NCI-H1436 (cell line): ENCODE measurements at places on chromosomes 7 and 10.

- DNase-seq, result no peak
Measured at GRCh38 chr7:101094791-101095375, 9.6 kb downstream of the TRIM56 start.

DNA sequence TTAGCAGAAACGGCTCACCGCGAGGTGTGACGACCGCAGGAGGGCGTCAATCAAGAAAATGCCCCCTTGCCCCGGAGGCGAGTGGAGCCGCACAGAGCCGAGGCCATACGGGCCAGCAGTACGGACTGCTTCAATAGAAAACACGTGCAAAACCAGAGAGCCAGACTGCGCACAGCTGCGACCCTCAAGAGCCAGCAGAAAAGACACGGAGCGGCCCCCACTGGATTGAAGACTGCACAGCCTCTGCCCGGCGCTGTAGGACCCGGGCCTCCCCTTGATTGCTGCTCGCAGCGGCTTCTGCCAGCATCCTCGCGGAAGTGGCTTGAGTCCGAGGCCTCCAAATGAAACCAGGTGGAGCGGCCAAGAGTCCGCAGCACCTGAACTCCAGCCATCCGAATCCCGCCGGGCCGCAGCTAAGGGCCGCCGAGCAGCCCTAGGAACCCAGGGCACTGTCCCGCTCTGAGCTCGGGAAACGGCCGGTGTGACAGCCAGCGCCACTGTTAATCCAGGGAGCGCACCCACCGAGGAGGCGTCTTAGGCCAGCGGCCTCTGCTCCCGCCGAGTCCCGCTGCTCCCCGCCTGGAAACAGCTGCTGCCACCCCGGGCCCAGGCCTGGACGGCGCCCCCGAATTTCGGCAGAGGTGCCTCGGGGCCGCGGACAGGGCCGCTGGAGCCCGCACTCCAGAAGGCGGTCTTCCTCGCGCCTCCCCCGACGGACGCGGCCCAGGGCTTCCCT is 660 bp upstream of the HHEX start:
- no peak for DNase-seq

GRCh38 chr7:36422072-36422471 is 32.4 kb downstream of the ANLN start:
- no peak for DNase-seq

DNA sequence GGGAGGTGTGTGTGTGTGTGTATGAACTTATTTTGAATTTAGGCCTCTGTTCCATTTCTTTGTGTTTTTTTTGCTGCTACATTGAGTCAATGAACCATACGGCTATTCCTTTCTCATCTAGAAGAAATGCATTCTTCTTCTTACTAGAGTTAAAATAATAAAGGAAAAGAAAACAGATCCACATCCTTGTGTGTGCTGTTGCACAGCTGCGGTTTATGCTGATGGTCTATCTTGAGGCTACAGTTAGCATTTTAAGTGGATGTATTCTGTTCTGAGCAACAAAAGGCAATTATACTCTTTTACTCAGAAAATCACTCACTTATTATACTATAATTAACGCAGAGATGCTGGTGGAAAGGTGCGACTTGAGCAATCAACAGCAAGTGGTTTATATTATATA is 615.0 kb upstream of the MBL2 start:
- no peak for DNase-seq

DNA sequence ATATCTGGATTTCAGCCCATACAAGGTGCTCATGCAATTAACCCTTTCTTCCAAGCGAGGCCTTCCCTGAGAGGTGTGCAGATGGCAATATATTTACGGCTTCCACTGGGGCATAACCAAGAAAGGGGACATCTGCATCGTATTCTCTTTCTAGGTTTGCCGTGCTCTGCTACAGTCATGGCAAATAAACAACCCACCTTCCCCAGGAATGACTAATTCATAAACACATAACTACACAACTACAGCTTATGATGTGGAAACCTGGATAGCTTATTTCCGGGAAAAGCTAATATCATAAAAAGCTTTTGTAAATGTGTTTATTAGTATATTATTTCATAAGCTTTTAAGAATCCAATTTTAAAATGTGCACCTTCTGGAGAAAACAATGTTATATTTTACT is 120.0 kb downstream of the CAMK1D start:
- no peak for DNase-seq

GRCh38 chr10:96168546-96168945 is 38.4 kb downstream of the ZNF518A start:
- DNase-seq, result no peak

DNA sequence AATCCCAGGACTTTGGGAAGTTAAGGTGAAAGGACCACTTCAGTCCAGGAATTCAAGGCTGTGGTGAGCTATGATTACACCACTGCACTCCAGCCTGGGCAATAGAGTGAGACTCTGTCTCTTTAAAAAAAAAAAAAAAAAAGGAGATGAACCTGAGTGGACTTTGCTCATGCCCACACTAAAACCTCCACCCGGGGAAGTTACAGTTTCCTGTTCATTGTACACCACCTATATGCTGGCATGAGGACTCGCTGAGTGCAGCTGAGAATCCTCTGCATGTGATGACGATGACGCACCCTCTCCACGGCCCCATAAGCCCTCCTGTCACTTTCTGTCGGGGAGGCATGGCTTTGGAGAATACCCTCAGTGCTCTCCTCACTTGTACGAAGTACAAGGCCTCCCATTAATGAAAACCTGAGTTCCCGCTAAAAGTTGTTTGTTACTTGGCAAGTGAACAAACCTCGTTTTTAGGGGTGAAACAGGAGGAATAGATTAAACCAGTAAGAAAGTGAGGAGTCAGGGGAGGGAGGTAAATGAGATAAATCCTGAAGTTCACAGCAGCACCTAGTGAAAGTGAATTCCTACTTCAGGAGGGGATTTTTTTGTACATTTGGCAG is 15.9 kb downstream of the TMEM176B start:
- no peak for DNase-seq

DNA sequence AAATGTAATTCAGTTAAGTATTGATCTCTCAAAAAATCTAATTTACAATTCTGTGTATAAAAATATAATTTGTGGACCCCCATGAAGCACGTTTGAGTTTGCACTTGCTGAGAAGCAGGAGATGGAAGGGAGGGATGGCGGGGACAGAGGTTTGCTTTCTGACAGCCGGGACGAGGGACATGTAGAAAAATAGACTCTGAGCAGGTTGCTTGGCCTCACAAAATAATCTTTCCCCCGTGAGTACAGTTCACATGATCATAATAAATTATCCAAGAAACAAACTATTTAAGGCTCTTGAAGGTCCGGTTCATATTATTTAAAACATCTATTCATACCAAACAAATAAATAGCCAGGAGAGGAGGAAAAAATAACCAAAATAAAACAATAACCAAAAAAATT is 10.0 kb downstream of the SHH start:
- no peak for DNase-seq

GRCh38 chr7:128017862-128018845 is 13.1 kb downstream of the LRRC4 start:
- no peak for DNase-seq

DNA sequence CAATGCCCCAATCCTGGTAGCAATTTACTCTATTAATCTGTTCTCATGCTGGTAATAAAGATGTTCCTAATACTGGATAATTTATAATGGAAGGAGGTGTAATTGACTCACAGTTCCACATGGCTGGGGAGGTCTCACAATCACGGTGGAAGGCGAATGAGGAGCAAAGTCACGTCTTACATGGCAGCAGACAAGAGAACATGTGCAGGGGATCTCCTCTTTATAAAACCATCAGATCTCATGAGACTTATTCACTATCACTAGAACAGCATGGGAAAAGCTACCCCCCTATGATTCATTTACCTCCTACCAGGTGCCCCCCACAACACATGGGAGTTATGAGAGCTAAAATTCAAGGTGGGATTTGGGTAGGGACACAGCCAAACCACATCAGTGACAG is 872.2 kb downstream of the ANKRD7 start:
- DNase-seq, result no peak

DNA sequence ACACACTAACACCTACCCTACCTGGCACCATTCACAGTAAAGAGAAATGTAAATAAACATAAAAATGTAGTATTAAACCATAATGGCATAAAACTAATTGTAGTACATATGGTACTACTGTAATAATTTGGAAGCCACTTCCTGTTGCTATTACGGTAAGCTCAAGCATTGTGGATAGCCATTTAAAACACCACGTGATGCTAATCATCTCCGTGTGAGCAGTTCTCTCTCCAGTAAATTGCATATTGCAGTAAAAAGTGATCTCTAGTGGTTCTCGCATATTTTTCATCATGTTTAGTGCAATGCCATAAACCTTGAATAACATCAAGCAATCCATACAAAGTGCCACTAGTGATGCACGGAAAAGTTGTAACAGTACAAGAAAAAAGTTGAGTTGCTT is 75.4 kb downstream of the CFTR start:
- DNase-seq, result no peak

DNA sequence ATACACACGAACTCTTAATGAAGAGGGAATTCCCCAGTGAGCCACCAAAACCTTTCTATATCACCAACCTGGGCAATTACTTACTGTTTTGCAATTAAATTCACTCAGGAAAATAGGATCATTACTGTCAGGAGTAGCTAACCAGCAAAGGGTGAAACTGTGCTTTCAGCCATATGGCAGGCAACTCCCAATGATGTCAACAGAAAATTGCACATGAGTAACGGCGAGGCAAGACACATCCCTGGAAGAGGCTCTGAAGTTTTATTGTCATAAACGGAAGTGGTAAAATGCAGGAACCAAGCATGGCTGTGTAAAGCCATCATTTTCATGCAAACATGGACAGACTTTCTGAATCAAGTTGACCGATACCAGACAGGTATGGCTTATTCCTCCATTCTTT is 548.9 kb upstream of the AUTS2 start:
- no peak for DNase-seq

DNA sequence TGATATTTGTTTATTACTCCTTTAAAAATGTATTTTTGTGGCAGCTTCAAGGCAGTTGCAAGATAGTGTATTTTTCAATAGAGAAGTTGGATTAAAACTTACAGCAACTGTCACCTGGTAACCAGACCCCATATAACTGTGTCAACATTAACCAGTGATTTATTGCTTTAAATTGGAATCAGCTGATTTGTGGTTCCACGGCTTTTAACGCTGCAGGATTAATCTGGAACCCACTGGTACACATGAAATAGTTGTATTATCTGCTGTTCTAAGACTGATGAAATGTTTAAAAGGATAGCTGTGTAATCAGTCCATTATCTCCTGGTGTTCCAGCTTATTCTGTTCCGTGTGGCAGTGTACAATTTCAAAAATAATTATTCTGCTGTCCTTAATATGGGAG is 180.2 kb downstream of the CELF2 start:
- DNase-seq, result no peak

GRCh38 chr10:25508112-25508815 is 333.5 kb downstream of the GPR158 start:
- DNase-seq, result no peak

- no peak for DNase-seq
Measured at GRCh38 chr7:86925221-86925620, 134.2 kb downstream of the ELAPOR2 start.

DNA sequence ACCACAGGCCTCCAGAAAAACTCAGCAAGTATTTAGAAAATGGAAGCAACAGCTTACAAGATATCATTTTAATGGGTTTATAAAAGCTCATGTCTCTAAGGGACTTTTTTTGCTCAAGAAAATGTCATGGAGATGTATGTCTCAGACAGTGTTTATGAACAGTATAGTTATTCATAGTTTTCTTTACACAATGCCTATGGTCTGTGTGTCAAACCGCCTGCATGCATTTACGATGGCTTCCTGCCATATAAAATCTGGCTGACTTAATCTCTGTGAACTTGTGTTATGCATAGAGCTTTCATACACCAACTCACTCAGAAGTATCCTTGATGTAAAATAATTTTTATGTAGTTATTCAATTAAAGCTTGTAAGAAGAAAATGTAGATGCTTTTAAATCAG is 1314.2 kb upstream of the LRRTM3 start:
- no peak for DNase-seq

- DNase-seq, result peak; percentile 22
Measured at GRCh38 chr10:90787393-90788198, 70.2 kb downstream of the HTR7 start.

DNA sequence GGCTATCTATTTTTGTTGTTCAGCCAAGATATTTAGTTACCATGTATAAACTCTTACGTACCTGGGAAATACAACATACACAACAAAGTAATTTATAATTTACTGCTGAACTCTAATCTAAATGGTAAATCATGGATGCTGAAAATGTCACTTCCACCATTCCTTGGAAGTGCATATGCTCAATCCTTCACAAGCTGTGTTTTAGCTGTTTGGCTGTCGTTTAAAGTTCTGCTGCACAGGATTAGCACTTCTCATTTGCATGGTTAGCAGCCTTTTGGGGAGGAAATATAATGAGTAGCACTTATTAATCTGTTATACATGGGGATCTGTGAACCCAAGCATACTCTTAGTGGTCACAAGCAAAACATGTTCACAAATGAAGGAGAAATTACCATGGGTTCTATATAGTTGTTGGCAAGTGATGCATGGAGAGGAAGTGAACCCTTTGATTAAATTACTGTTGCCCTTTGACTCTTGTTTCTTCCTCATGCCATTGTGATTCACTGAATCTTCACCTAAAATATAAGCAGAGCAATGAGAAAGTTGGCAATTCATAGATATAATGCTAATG is 18.5 kb downstream of the PIK3CG start:
- no peak for DNase-seq

GRCh38 chr7:112296432-112296831 is 89.9 kb downstream of the ZNF277 start:
- no peak for DNase-seq

DNA sequence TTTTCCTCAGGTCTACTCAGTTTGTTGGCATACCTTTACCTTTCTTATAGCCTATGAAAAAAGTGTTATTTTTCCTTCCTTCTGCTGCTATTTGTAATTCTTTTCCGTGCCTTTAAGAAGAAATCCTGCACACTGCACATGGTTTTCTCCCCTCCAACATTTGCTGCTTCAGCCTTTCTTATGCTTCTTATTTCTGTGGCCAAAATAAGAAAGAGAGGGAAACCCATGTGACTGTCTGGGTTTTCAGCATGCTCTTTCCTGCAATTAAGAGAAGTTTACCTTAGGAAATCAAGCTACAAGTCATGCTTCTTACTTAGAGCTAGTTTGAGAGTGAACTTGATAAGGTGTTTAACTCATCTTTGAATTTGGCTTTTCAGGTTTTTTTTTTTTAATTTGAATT is 11.0 kb downstream of the TBC1D12 start:
- no peak for DNase-seq

DNA sequence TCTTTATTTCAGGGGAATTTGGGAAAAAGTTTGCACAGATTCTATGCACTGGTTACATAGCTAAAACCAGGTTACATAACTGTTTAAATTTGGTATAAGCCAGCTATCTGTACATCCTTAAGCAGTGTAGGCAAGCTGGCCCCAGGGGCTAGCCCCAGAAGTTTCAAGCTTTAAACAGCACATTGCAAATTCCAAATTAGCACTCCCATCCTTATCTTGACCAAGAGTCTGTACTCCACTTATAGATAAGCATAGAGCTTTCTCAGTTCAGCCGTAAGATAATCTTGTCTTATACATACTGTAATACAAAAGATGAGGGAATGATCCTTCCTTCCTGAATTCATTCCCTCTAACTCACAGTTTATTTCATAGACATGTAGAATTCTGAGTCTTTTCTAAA is 109.3 kb downstream of the SPAG6 start:
- DNase-seq, result no peak

- DNase-seq, result no peak
Measured at GRCh38 chr10:120423431-120424197, 33.4 kb upstream of the PLPP4 start.

- no peak for DNase-seq
Measured at GRCh38 chr7:79781716-79782115, 328.2 kb upstream of the MAGI2 start.

- DNase-seq, result no peak
Measured at GRCh38 chr10:59212301-59212798, 35.9 kb downstream of the PHYHIPL start.
